ENCODE measurements at places on chromosomes 7 and 10.

- no peak for DNase-seq
Observed at GRCh38 chr7:82430500-82431465, 12.8 kb downstream of the CACNA2D1 start.

DNA sequence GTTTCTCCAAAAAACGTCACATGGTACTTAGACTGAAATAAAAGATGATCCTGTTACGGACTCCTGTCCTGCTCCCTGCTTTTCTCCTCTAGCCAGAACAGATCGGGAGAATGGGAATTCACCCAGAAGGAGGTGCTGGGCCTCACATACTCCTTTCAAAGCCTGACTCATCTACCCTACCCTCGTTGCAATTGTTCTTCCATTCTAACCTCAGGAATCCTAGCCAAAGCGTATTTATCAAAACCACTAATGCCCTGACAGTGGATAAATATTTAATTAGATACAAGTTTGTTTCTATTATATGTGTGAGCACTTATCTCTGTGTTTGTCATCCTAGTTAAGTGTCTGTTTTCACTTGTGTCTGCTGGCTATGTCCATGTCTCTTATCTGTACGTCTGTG is 21.7 kb downstream of the ZCWPW1 start:
- no peak for DNase-seq

- no peak for DNase-seq
Observed at GRCh38 chr7:12578930-12579640, 8.6 kb downstream of the SCIN start.

DNA sequence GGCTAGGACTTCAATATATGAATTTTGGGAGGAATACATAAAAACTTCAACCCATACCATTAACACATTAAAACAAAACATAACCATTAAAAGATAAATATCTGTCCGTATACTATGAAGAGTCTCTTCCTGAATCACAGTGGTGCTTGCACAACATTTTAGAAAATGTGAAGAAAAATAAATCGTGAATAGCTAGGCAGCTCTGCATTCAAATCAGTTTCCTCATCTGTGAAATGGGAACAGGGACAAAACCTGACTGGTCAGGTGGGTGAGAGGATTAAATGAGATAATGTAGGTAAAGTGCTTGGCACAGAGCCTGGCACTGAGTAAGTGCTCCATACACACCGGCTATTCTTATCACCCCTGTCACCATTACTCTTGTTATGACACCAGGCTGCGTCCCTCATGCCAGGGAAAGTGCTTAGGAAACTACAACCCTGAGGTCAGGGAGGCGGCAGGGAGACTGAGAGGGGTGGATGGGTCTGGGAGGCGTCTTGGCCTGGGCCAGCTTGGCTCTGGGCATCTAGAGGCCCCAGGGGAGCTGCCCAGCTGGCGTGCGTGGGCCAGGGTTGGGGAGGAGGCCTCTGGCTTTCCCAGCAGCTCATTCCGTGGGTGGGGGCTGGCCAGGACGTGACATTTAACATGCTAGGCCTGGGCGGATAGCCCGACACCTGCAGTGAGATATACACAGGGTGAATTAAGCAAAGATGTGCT is 78.3 kb downstream of the SH3PXD2A start:
- no peak for DNase-seq

GRCh38 chr10:120221873-120222485 is 235.0 kb upstream of the PLPP4 start:
- no peak for DNase-seq

GRCh38 chr10:131396121-131397050 is 84.9 kb upstream of the TCERG1L start:
- no peak for DNase-seq

DNA sequence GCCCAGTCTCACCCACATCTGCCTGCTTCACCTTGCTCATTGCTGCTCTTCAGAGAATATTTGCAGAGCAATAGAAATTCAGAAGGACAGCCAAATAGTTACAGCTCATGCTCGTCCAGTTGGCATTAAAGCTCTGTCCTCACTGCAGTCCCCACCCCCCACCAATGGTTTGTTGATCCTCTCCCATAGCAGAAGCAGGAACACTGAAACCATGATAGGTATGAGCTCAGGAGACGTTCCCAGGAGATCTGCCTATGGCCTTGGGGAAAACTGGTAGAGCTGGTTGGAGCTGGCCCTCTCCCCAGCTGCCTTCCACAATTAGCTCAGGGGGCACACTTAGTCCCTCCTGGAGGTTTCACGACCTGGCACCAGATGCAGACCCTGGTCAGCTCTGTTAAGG is 68.6 kb upstream of the KMT2C start:
- DNase-seq, result no peak

GRCh38 chr7:82595176-82595575 is 151.6 kb upstream of the CACNA2D1 start:
- DNase-seq, result no peak

GRCh38 chr7:135795846-135796570 is 47.4 kb upstream of the FAM180A start:
- DNase-seq, result no peak

DNA sequence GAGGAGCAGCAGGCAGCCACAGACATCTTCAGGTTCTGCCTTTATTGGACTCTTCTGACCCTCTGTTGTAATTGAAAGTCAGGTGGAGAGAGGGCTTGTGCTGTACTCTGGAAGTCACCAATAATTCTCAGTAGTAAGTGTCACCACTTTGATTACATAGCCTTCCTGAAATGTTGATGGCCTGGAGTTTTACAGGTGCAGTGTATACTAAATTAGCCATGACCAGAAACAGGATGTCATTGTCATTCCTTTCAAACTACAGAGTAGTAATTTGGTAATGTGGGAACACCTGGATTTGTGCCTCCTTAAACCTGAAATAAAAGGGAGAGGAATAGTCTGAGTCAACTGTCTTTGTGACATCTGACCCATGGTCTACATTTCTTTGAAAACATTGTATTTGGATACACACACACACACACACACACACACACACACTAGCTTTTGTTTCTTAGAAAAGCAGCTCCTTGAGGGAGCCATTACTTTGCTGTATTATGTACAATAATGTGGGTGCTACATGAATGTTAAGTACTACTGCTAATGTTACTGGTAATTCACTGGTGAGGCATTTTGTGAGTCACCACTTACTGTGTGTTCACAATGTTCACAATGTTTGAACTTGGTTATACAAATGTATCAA is 19.6 kb downstream of the ARL4A start:
- no peak for DNase-seq

DNA sequence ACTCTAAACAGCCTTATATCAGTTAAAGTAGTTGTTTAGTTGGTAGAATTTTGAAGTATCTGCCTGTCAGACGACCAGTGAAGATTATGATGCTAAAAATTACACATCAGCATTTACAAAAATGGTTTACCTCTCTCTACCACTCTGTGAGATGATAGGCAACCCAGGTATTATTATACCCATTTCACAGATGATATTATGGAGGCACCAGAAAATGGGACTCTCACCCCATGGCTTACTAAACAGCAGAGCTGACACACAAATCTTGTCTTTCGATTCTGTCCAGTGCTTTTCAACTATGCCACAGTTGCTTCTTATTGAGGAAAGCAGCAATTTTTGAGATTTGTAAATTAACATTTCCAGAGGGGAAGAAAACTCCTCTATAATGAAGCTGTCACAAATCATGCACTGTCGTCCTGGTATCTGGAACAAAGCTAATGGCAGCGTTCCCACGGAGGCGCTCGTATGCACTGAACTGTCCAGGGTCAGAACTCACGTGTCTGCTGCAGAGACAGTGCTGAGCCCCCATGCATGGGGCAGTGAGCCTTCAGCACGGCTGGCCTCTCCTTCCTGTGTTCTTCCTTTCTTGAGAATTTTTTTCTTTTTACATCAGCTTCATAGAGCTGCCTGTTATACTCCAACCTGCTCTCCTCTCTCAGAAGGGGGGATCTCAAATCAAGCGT is 381.1 kb downstream of the SDK1 start:
- DNase-seq, result no peak

DNA sequence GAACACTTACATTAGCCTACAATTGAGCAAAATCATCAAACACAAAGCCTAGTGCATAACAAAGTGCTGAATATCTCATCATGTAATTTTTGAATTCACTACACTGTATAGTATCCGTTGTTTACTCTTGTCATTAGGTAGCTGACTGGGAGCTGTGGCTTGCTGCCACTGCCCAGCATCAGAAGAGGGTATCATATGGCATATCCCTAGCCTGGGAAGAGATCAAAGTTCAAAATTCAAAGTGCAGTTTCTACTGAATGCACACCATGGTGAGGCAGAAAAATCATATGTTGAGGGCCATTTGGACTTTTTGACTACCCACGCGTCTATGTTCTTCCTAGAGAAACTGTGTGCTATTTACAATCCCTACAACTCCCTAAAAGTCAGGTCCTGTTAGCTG is 7.5 kb upstream of the ZC3HAV1 start:
- DNase-seq, result no peak

DNA sequence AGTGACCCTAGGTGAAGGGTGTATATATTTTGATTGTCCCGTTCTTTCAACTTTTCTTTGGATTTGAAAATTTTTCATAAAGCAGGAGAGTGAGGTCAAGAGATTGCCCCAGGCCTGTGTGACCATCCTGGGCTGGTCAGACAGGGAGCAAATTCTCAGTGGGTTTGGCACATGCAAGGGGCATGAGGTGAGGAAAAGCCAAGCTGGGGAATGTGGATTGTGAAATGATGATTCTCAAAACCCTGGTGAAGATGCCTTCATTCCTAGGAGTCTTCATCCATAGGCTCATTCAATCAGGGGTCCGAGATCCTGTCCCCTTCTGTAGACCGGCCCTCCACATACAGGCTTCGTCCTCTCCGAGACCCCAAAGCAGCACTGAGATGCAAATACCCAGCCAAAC is 27.0 kb upstream of the FAM170B start:
- DNase-seq, result no peak

GRCh38 chr7:28571405-28571804 is 159.1 kb downstream of the CREB5 start:
- no peak for DNase-seq

DNA sequence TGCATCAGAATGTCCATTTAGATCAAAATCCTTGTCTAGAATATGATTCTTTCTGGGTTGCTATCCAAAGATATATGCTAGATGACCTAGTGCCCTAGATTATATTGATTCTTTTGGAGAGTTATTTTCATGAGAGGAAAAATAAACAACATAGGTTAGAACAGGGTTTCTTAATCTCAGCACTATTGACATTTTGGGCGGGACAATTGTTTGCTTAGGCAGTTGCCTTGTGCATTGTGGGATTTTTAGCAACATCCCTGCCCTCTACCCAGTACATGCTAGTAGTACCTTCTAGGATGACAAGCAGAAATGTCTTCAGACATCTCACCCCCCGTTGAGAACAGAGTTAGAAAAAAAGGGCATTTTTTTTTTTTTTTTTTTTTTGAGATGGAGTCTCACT is 25.1 kb upstream of the LAMB1 start:
- no peak for DNase-seq

DNA sequence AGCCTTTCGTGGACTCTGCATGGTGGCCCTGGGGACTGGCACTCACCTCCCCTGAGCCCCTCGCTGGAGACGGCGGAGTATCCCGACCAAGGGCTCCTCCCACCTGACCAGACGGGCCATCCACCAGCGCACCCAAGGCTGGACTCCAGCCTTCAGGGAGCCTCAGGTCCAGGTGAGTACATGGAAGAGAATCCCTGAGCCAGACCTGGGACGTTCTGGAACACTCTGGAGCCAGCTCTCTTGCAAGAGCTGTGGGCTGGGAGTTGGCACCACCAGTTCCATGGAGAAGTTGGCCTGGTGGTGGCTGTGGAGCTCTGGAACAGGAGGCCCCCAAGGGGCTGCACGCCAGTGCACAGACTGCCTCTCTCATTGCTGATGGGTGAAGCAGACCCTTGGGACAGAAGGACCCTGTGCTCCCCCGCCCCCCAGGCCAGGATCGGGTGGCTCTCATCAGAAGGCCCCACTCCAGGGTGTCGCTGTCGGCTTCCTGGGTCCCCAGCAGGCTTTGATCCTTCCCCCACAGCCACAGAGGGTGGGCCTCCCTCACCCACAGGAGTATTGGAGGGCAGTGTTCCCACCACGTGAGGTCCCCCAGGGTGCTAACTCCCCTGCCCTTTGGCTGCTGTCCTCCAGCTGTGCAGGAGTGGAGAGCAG is 189.9 kb downstream of the EBF3 start:
- DNase-seq, result no peak

- no peak for DNase-seq
Observed at GRCh38 chr7:40815512-40815911, 680.7 kb downstream of the SUGCT start.

- DNase-seq, result no peak
Observed at GRCh38 chr7:115208710-115209560, 287.0 kb downstream of the MDFIC start.

DNA sequence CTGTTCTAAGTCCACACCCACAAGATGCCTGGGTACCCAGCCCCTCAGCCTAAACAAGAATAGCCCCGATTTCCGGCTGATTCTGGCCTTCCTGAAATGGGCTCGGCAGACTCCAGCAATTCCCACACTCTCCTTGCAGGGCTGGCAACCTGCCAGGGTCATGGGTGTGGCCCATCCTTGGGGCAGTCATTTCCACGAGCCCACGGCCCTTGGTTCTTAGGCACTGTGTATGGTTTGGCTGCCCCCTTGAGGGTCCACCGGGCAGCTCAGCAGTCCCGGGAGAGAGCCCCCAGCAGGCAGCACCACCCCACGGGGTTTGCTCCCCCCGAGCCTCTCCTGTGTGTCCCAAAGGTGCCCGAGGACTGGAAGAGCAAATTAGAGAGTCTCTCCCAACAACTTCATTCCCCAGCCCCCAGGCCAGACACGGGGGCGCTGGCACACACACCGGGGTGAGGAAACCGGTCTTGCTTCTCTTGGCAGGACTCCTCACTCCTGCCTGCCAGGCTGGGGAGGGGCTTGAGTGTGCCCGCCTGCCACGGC is 142.2 kb downstream of the EMX2 start:
- no peak for DNase-seq

DNA sequence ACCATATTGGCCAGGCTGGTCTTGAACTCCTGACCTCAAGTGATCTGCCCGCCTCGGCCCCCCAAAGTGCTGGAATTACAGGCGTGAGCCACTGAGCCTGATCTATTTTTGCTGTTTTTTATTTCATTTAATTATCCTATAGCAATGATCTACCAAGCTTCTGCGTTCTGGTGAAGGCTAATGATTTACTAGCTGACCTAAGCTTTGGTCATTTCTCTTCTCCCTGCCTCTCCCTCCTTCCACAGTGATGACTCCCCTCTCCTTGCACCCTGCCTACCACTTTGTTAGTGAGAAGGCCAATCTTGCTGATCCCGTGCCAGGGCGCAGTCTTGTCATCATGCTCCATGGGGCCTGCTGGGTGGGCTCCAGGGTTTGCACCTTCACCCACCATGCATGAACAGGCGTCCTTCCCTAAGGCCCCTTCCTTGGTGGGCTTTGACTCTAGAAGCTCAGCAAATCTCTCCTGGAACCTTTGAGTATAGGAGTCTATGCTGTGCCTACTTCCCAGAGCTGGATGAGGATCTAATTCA is 11.9 kb upstream of the ZCCHC24 start:
- no peak for DNase-seq

DNA sequence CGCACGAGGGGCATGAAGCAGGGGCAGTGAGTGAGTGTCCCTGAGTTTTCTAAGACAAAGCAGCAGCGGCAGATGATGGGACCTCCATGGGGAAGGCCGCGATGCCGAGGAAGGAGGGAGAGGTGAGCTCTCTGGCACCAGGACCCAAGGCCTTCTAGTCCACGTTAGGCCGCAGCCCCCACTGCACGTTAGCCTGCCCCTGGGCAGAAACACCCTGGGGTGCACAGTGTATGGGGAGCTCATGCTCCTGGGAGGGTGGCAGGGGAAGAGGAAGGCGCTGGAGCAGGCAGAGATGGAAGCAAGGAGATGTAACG is 97.3 kb upstream of the IKZF1 start:
- DNase-seq, result no peak
